ENCODE measurements at places on chromosomes 12 and 14.
A peak's percentile ranks its signal among the peaks of the same experiment; 100 is the strongest.

DNA sequence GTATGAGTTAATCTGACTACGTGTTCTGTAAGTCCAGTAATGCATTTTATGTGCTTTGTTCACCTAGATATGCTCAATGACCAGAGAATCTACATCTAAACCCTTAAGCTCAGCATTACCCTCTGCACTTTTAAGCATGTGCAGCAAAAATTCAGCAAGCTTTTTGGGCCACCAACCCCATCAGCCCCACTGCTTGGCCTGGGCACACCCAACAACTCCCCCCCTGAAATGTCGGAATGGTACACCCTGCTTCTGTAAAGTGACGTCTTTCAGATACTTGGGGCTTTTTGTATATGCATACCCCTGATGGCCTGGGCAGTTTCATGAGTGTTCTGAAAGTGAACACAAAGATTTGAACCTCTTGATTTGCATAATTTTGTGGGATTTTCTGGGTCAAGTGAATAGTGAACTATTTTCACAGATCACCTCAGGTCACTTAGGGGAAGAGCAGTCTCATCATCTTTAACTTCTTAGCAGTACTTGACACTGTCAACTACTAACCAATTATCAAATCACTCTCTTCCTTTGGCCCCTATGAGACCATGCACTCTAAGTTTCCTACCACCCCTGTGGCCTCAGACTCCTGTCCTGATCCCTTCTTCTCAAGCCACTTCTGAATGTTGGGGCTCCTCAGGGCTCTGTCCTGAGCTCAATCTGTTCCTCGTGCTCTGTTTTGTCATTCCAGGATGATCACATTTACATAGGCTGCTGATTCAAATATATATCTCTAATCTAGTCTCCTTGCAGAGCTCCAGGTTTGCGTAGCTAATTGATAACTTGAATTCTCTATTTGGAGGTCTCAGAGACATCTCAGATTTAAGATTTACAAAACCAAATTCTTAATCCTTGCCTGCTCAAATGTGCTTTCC is 36.3 kb upstream of the PPM1A start:
- no peak for DNase-seq

DNA sequence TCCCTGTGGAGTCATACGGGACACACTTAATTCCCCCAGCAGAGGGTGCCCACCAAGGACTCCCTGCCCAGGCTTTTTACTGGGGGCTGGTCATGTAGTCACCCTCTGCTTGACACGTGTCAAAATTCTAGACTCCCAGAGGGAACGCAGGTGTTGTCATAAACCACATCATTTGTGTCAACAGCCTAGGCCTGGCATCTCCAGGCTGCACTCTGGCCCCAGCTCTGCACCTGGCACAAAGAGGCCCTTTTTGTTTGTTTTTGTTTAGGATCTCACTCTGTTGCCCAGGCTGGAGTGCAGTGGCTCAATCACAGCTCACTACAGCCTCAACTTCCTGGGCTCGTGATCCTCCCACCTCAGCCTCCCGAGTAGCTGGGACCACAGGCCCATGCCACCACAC is 21.1 kb downstream of the BRI3BP start:
- no peak for DNase-seq

GRCh38 chr12:29241821-29242591 is 92.9 kb downstream of the FAR2 start:
- peak; percentile 26 for DNase-seq

GRCh38 chr12:105400227-105400626 is 69.7 kb downstream of the C12orf75 start:
- no peak for DNase-seq
